Kidney (tissue), 22 donors: ENCODE measurements at places on chromosomes 16 and 17.

DNA sequence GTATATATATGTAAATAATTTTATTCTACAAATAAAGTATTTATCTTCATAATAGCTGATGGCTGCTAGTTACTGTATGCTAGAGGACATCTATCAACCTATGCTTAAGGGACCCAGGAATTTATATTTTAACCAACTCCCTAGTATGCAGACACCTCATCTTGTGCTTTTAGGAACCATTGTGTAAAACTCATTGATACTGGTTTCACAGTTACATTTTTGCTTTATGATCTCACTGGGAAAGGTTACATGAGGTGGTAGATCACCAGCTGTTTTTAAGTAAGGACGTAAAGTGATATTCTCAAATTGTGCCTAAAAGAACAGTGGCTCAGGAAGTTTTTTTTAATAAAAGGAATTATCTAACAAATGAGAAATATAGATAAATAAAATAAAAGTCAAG is 56.4 kb downstream of the VMP1 start:
- DNase-seq, result no peak

- DNase-seq, result peak; percentile 88
Measured at GRCh38 chr17:45098869-45099616, 33.3 kb downstream of the PLCD3 start.

- DNase-seq, result no peak
Measured at GRCh38 chr16:28185696-28186095, 26.1 kb downstream of the XPO6 start.

DNA sequence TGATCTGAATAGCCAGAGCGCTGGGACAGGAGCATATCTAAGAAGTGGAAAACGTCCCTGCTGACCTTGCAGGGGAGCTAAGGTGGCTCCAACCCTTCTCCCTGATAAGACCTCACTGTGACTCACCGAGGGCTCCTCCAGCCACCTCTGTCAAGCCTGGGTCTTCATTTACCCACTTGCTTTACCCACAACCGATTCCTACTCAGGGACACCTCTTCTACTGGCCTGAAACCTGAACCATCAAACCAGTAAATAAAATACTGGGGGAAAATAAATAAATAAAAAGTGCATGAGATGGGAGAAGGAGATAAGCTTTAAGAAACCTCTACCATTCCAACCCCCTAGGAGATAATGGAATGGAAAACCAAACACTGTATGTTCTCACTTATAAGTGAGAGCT is 80.2 kb upstream of the ALOX12 start:
- no peak for DNase-seq

DNA sequence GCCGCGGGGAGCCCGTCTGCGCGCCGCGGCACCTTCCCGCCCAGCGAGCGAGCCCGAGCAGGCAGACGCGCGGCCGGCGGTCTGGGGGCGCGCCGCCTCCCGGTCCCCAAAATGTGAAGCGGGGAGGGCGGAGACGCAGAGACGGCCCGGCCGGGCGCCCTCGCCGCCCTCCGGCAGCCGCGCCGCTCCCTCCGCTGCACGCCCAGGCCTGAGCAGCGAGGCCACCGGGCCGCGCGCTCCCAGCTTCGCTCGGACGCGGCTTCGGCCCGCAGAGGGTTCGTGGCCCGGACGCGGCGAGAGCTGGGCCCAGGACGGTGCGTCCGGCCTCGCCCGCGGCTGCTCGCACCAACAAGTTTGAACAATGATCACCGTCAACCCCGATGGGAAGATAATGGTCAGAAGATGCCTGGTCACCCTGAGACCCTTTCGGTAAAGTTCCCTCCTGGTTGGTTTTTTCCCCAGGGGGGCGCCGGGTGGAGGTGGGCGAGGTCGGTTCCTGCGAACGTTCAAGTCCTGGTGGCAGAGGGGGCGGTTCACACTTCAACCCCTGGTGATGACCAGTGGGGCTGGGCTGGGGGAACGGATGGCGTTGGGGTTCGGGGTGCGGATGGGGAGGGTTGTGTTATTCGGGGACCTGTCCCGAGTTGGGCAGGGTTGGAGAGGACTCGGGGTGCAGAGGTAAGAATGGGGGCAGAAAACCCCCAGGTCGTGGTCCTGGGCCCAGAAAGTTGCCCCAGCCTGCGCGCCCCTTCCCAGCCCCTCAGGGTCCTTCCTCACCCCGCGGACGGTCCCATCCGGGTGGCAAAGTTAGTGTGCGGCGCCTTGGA is 678 bp downstream of the MGAT5B start:
- DNase-seq, result no peak

GRCh38 chr16:21611198-21611555 is 11.8 kb downstream of the METTL9 start:
- no peak for DNase-seq
